Hepatic stellate cell (primary cell): ENCODE measurements at places on chromosomes 3 and 15.

- no peak for DNase-seq
These were observed 49.1 kb upstream of the NEDD4 start for GRCh38 chr15:56042498-56042897.

- DNase-seq = no peak
These were observed 67.7 kb downstream of the CPN2 start for GRCh38 chr3:194283221-194284006.

DNA sequence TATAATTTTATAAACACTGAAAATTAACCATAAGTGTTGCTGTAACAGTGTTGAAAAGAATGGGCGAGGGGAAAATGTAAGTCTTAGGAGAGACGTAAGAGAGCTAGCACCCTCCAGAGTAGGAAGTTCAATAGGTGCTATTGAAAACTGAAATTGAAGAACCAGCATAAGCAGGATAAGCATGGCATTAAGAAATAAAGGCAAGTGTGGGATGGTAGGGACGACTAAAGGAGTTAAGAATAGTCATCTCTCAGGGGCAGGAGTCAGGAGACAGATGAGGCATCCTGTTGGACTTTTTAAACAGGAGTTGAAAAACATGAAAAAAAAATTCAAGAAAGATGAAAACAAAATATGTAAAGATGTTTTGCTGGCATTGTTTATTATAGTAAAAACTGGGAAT is 43.5 kb downstream of the ABHD2 start:
- no peak for DNase-seq

DNA sequence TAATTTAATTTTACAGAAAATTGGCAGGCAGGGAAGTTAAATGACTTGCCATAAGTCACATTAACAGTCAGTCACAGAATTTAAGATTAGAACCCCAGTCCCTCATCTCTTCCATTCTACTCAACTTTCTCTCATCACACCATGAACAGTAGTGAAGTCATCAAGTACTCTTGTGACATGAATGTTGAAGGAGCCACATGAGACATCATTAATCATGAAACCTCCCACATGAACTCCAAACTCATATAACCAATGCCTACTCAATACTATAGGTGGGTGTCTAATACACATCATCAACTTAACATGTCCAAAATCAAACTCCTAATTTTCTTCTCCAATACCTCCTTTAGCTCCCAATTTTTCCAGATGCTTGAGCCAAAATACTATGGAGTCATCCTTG is 19.5 kb downstream of the PHC3 start:
- no peak for DNase-seq

DNA sequence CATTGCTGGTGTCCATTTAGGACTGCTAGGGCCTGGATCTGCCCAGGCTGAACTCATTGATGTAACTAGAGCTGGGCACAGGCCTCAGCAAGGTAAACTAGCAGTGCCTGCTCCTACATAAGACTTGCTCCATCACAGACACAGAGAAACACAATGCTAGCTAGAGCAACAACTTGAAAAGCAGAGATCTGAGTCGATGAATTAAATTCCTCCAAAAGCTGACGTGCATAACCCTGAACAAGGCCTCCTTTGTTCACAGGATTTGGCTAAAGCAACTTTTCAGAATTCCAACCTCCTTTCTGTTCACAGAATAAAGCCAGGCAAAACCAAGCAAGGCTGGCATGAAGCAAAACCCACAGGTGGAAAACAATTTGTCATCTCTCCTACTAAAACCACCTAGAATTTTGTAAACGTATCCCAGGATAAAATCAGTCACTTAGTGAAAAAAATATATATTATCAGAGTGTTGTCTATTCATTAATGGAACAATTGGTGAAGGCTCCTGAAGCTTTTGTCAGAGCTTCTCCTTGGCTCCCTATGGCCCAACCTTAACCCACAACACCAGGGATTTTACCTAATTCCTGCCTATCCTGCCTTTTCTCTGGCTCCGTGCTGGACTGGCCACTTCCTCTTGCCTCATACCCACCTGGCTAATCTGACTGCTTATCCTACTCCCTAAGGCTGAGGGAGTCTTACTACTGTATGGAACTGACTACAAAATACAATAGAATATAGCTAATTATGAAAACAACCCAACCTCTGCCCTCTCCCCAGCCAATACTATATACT is 39.9 kb downstream of the PLCH1 start:
- DNase-seq = no peak

DNA sequence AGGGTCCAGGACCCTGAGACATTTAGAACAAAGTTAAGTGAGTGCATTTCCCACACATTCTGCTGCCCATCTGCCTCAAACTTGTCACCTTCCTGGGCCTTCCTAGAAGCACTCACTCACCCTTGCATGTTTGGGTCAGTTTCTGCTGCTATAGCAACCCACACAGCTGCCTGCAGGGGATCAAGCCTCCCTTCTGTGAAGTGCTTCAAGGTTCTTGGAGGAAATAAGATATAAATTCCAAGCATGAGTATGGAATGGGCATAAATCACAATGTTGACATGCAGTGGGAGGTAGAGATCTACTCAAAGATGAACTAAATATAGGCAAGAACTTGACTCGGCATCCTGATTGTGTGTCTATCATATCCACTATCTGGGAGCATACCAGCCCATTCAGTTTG is 140.4 kb downstream of the SLC9A9 start:
- no peak for DNase-seq

- DNase-seq = no peak
These were observed 157.6 kb downstream of the ATP10A start for GRCh38 chr15:25705433-25706115.

DNA sequence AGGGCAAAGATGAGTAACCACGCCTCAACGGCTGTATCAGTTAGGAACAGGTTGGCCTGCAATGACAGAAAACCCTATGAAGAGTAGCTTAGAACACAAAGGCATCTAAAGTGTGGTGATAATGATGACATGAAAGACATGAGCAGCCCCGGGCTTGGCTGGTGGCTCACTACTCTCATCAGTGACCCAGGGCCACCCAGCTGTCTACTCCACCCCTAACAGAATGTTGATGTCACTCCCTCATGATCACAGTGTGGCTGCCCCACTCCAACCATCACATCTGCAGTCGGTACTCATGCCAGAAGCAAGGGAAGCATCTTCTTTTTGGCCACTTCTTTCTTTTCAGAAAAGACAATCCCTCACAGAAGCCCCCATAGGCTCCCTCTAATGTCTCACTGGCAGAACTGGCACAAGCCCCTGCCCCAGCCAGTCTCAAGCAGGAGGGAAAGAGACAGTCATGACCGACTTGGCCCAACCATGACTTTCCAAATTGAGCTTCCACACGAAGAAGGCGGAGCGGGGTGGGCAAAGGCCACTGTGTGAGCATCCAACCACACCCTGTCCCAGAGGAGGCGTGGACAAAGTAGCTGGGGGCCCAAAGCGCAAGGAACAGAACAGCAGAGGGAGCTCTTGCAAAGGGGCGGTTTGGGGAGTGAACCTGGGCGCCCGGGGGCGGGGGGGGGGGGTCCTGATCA is 72.0 kb upstream of the IQSEC1 start:
- DNase-seq = no peak

GRCh38 chr3:47871389-47871788 is 68.5 kb downstream of the DHX30 start:
- DNase-seq = no peak

GRCh38 chr3:160638184-160638583 is 38.8 kb upstream of the ARL14 start:
- DNase-seq = no peak

- DNase-seq = no peak
These were observed 2.0 kb downstream of the CORO2B start for GRCh38 chr15:68580883-68581155.

- DNase-seq = no peak
These were observed 26.5 kb downstream of the AVEN start for GRCh38 chr15:34012461-34013028.

GRCh38 chr15:49731187-49732099 is 110.6 kb downstream of the DTWD1 start:
- no peak for DNase-seq

- DNase-seq = peak; percentile 95
These were observed 67.8 kb downstream of the BDH1 start for GRCh38 chr3:197487911-197488391.

DNA sequence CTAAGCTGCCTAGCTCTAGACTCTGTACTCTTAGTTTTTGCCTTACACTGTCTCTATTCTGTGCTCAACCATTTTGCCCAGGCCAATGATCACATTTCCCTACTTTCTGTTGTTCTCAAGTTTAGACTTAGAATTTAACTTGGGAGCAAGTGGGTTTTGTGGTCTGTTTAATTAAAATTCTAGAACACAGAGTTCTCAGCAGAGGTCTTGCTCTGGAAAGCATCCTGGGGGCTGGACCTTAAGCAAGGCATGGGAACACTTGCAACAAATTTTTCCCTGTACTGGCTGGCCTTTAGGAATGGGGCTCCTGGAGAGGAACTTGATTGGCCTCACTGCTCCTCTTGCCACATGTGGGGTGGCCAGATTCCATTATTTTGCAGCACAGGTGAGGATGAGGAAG is 236.3 kb upstream of the LRTM1 start:
- no peak for DNase-seq

GRCh38 chr3:146892041-146892440 is 286.9 kb upstream of the PLSCR5 start:
- no peak for DNase-seq

GRCh38 chr3:129824926-129825541 is 68.5 kb downstream of the TMCC1 start:
- DNase-seq = peak; percentile 21

GRCh38 chr3:58085616-58086015 is 77.4 kb downstream of the FLNB start:
- DNase-seq = no peak
